ENCODE measurements at places on chromosomes 12 and 14. TPM values are rescaled to one million over a fixed set of nuclear protein-coding genes. Genes with fewer than 3 reads are reported as not detected.

DNA sequence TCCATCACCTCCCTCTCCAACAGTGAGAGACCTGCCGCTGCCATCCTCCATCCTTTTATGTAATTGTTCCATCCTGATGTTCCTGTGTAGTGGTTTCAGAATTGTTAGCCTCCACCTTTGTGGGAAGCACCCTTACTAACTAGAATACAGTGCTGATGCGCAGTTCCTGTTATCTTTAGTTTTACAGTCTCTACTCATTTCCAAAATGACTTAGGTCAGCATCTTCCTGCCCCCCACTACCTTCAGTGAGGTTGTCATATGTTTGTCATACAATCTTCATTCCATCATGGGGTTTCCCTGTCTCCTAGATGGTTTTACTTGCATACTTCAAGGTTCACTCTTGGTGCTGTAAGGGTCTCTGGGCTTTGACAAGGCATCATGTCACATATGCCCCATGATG, 69.8 kb downstream of the EML1 start:
- DNase-seq, result no peak

DNA sequence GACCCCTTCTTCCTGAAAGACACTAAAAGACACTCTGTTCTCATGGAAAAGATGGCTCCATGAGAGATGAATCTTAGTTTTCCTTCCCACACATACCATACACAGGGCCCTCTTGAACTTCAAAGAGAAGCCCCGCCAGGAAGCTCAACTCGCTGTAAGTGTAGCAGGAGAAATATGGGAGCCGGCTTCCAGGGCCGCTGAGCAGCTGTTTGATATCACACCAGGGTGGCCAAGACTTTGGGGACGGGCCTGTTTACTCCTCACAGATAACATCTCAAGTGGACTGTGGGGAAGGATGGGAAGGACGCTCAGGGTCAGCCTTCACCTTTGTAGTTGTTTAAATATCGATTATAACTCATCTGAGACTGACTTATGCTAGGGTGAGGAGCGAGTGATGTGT, 235.5 kb upstream of the TBX3 start:
- DNase-seq, result no peak

- no peak for DNase-seq
These were observed 51.6 kb downstream of the RESF1 start for GRCh38 chr12:32010631-32011336.

DNA sequence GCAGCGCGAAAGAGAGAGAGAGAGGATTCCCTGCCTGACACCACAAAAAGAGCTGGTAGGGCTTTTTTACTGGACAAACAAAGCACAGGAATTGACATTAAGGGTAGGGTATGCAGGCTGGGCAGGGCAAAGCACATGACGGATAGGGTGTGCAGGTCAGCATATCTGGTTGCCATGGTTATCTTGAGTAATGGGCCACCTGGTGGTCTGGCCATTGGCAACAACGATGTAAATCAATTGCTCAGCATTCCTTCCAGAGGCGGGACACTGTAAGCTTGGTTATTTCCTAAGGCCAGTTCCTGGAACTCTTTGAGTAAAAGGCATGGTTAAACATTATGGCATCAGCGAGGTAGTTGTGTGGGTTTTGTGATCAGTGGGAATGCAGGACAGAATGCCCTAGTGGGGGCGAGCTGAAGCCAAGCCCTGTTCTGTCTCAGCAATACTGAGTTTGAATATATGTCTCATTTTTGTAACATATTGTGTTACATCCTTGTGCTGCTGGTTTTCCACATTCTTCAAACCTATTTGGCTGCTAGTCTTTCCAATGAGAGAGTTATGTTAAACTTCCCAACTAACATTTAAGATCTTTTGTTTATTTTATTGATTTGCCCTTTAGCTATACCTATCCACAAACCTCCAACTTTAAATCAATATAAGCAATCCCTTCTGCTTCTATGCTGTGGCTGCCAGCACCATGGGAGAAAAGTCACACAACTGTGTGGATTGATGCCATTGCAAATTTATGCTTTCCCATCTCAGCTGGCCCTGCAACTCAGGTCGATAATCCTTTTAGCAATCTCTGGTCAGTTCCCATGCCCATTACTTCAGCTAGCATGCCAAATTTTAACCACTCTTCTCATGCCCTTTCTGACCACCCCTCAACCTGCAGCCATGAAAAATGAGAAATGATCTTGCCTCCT, 396.7 kb upstream of the PDE3A start:
- no peak for DNase-seq

- DNase-seq, result no peak
These were observed 33.6 kb downstream of the TMEM233 start for GRCh38 chr12:119627019-119627643.

DNA sequence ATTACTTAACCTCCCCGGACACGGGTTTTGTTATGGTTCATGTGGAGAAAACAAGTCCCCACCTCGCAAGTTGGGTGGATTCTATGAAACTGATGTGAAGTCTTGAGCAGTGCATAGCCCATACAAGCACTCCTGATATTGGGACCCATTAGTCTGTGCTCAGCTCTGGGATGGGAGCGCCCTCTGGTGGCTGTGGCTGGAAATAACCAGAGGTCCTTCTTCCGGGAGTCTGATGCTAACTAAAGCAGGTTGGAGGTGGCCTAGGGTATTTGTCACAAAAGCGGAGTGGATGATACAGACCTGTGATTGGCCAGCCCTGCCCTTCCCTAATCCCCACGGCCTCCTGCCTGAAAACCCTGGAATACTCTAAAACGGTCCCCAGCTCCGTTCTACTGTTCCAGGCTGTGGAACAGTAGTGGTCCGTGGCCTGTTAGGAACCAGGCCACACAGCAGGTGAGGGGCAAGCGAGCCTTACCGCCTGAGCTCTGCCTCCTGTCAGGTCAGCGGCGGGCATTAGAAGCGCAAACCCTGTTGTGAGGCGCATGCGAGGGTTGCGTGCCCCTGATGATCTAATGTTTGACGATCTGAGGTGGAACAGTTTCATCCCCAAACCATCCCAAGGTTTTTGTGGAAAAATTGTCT, 6.4 kb downstream of the SLC48A1 start:
- DNase-seq, result peak; percentile 94

GRCh38 chr12:111314953-111315539, 53.8 kb downstream of the PHETA1 start:
- no peak for DNase-seq

- DNase-seq, result peak; percentile 65
These were observed 28.7 kb upstream of the PLD4 start for GRCh38 chr14:104895786-104896661.

DNA sequence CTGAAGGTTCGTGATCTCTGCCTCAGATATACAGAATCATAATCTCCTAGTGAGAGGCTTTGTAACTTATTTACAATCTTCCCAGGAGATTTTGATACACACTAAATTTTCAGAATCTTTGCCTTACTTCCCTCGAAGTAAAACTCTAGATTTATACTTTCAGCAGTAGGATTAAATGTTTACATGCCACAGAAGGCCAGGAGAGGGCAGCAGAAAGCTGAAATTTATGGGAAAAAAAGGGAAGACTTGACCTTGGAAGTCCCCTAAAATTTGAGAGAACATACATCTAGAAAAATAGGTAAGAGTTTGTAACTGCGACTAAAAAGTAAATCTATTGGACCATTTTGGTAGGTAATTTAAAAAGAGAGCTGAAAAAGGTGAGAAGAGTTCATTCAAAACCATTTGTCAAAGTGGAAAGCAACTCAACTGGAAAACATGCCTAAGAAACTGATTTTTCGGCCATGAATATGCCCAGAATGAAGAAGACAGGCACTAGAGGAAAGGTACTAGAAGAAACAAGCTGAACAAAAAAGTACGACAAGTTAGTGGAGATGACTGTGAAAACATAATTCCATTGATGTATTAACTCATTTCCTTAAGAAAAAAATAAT, 242.0 kb upstream of the MDGA2 start:
- DNase-seq, result no peak

DNA sequence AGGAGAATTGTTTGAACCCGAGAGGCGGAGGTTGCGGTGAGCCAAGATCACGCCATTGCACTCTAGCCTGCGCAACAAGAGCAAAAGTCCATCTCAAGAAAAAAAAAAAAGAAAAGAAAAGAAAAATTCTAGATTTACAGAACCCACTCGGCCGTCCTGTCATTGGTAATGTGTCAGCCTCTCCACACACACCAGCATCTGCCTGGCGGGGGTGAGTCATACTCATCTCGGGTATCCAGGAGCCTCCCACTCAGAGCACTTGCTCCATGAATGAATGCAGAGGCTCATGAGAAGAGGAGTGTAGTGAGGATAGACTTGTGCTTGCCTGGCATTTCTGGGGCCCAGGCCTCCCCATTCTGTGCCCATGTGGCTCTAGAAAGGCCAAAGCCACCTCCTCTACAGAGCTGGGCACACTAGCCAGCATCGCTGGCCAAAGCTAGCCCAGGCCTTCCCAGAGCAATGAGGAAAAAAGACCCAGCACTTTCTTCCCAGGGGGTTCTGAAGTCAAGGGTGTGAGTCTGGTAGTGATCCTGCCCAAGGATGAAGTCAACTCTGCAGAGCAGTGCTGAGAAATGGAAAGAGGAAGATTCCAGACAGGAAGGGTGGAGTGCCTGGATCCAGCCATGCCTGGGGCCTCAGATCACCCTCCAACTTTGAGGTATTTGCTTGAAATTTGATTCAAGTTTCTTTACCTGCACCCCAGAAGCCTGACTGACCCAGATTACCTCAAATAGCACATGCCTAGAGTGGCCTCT, 31.2 kb upstream of the KLC1 start:
- no peak for DNase-seq

The TMEM121 gene
- 3.0 TPM for total RNA-seq

The GYS2 gene
- 0.27 TPM for total RNA-seq

The DBX2 gene
- total RNA-seq, result 0.16 TPM

The STYK1 gene
- 0.16 TPM for total RNA-seq

The ADAM21 gene
- 0.27 TPM for total RNA-seq

Measured in sigmoid colon (tissue), 7 donors.